ENCODE measurements at places on chromosomes 6 and 20. TPM values are rescaled to one million over a fixed set of nuclear protein-coding genes. Genes with fewer than 3 reads are reported as not detected.
A peak's percentile ranks its signal among the peaks of the same experiment; 100 is the strongest.

SIRPD gene
- total RNA-seq, result 2.6 TPM

RHAG gene
- total RNA-seq, result 0.35 TPM

TGM3 gene
- not detected for total RNA-seq

MTHFD1L gene
- total RNA-seq, result 26.2 TPM

- no peak for DNase-seq
These were observed 128.8 kb downstream of the PHF3 start for GRCh38 chr6:63764318-63764916.

DNA sequence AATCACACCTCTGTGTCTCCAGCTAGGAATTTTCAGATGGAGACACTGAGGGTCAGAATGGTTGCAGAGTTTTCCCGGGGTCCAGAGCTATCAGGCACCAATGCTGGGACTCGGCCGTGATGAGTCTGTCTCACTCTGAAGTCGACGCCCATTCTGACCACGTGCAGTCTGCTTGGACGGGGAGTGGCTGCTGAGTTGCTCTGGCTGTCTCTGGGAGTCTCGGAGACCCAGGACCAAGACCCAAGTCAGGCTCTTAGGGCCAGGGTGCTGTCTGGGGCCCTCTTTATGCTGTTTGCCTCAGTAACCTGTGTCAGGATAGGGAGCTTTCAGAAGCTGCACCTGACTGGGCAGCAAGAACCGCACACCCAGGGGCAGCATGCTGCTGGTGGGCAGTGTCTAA, 4.6 kb downstream of the IP6K3 start:
- no peak for DNase-seq

DNA sequence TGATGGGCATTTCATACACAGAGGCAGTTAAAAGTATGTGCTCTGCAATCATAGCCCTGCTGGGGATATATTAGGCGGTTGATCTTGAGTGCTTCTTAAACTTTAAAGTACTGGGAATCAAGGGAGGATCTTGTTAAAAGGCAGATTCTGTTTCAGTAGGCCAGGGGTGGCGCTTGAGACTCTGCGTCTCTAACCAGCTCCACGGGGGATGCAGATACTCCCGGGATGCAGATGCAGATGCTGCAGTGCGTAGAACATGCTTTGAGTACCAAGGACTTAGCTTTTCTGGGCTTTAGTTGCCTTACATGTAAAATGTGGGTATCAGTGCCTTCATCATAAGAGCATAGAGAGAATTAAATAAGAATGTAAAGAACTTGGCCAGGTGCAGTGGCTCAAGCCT, 44.4 kb upstream of the ENPP5 start:
- no peak for DNase-seq

DNA sequence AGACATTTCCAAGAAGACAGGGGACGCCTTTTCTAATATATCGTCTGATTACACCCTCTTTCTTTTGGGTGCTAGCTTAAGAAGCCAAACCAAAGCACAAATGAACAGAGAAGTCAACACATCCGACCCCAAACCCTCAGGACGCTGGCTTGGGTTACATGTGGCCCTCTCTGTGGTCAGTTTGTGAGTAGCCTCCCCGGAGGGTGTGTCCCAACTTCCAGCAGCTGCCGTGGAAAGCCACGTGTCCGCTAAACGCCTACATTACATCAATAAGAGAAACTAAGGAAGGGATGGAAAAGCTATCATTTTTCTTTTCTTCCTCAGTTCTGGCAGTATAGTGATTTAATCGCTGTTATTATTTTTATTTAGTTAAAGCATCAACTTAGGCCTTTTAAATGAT, 487 bp upstream of the BMP6 start:
- DNase-seq, result no peak

DNA sequence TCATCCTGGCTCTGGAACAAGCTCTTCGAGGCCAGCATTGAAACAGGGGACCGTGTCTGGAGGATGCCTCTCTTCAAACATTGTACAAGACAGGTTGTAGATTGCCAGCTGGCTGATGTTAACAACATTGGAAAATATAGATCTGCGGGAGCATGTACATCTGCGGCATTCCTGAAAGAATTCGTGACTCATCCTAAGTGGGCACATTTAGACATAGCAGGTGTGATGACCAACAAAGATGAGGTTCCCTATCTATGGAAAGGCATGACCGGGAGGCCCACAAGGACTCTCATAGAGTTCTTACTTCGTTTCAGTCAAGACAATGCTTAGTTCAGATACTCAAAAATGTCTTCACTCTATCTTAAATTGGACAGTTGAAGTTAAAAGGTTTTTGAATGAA, 3.6 kb upstream of the CDKN1A start:
- no peak for DNase-seq

GRCh38 chr6:159445351-159445750, 247.7 kb downstream of the SOD2 start:
- DNase-seq, result no peak

GRCh38 chr6:154649721-154650120, 83.5 kb upstream of the SCAF8 start:
- DNase-seq, result no peak

DNA sequence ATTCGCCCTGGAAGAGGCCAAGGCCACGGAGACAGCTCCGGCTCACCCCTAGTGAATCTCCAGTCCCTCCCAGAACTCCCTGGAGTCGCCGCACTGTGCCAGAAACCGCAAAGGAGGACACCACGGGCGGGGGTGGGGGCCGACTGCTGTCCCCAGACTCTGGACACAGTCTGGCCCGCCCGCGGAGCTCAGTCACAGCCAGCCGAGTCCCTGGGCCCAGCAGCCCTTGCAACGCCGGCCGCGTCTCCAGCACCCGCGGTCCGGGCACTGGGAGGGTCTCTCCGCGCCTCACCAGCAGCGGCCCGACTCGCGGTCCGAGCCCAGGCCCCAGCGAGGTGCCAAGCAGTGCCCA, 518 bp downstream of the PEX6 start:
- DNase-seq, result peak; percentile 90

- DNase-seq, result no peak
These were observed 117.3 kb downstream of the B3GAT2 start for GRCh38 chr6:70839286-70840266.

Measured in spleen (tissue), 13 donors.